ENCODE measurements at places on chromosomes 11 and 22.

GRCh38 chr22:29715240-29715639 lies 4.6 kb upstream of the CABP7 start:
- no peak for DNase-seq

DNA sequence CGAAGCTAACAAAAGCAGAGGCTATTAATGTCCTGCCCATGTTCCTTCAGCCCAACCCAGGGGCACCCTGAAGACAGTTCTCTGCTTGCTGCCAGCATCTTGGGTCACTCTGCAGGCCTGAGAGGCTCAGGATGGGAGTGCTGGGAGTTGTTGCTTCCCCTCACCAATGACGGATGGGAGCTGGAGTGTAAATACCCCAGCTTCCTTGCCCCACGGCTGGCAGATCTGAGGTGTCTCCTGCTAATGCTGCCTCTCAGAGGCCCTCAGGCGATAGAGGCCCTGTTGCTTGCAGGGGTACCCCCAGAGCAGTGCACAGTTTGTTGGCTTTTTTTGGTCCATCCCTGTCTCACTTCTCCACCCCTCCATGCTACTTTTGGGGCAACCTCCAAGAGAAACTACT lies 32.9 kb downstream of the IFT27 start:
- no peak for DNase-seq

GRCh38 chr22:26740253-26740652 lies 82.9 kb downstream of the MIAT start:
- DNase-seq: no peak

DNA sequence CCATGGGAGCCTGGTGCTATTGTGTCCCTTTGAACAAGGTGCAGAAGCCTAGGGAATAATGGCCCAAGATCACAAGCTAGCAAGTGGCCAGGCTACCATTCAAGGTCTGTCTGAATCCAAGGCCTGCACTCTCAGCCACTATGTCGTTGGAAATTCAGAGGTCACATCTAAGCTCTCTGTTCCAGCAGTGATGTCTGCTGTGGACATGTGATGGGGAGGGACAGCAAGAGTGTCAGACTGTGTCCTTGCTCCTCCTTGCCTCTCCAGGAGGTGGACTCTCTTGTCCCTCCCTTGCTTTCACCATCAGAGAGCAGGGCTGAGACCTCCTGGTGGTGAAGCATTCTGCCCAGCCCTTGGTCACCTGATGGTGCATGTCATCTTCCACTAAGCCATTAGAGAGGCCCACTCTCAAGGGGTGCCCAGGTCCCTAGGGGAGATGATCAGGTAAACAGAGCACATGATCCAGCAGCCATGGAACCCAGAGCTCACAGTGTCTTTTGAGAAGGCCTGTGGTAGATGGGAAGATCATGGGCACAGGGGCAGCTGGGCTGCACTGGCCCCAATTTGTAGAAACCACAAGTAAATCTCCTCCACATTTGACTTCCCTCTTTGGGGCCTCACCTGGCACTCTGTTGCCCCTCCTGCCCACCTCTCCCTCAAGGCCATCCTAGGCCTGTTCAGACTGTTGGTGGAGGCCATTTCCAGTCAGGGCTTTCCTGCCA lies 37.1 kb upstream of the SUSD2 start:
- DNase-seq: no peak

DNA sequence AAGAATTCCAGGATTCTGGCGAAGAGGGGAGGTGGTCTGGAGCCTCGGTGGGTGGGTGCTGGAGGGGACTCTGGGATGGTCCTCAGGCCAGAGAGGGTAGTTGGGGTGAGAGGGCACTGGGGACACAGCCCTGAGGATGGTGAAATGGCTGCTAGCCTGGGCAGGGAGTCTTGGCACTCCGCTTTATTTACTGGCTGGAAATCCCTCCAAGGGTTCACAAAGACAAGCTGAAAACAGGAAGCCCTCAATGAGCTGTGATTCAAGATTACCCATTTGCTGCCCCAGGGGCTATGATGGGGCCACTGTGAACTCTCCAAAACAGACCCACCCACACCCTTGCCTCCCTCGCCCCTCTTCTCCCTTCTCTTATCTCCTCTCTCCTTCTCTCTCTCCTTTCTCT lies 71.9 kb downstream of the FBXO7 start:
- no peak for DNase-seq

- DNase-seq: no peak
Measured at GRCh38 chr11:19121646-19122045, 4.7 kb downstream of the ZDHHC13 start.

- no peak for DNase-seq
Measured at GRCh38 chr11:16804104-16804947, 65.9 kb downstream of the C11orf58 start.

DNA sequence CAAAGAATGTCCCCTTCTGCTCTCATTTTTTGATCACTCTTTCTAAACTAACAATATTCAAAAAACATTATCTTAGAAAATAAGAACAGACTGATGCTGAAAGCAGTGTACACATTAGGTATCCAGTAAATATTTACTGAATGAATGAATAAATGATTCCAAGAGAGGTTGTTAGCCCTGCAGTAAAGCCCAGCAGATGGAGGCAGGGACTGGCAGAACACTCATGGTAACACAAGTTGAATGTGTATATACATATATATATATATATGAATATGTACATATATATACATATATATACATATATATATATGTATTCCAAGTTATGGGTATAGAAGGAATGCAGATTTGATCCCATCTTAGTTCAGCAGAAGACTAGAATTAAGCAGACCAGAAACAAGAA lies 546.3 kb downstream of the RAB38 start:
- no peak for DNase-seq

- no peak for DNase-seq
Measured at GRCh38 chr22:38233427-38233826, 31.6 kb downstream of the MAFF start.

DNA sequence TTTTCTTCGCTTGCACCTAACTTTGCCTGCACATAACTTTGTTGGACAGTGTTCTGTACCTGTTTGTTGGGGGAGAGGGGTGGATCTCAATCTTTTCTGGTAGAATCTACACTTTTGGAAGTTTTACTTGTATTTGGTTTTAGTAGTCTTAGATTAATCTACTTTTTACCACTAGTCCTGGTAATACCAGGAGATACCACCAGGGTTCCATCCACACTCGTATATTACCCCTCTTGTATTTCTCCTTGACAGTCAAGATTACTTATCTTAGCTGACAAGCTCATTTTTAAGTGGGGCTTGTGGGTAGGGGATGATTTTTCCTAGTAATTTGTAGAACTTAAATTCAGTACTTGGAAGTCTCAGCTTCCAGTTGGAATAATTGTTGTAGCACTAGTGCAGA lies 37.3 kb upstream of the TECTA start:
- no peak for DNase-seq

DNA sequence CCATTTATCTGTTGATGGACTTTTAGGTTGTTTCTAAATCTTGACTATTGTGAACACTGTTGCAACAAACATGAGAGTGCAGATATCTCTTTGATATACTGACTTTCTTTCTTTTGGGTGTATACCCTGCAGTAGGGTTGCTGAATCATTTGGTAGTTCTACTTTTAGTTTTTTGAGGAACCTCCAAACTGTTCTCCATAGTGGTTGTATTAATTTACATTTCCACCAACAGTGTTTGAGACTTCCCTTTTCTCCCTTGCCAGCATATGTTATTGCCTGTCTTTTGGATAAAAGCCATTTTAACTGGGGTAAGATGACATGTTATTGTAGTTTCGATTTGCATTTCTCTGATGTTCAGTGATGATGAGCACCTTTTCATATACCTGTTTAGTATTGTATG lies 330.0 kb downstream of the DDX10 start:
- no peak for DNase-seq

DNA sequence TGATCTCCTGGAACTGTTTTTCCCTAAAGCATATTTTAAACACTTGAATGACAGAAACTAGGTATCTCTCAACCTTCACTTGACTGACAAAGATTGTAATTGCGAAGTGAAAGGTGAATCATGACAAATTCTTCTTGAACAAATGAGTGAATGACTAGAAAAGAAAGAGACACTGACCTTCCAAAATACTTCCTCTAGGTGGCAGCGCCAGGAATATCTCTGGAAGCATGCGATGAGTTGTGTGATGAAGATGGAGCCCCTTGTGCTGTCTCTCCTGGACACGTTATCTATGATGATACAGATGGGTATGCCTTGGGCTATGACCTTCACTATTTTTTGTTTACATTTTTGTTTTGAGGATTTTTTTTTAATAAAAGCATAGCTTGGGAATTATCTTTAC lies 7.0 kb upstream of the CASP12 start:
- no peak for DNase-seq

DNA sequence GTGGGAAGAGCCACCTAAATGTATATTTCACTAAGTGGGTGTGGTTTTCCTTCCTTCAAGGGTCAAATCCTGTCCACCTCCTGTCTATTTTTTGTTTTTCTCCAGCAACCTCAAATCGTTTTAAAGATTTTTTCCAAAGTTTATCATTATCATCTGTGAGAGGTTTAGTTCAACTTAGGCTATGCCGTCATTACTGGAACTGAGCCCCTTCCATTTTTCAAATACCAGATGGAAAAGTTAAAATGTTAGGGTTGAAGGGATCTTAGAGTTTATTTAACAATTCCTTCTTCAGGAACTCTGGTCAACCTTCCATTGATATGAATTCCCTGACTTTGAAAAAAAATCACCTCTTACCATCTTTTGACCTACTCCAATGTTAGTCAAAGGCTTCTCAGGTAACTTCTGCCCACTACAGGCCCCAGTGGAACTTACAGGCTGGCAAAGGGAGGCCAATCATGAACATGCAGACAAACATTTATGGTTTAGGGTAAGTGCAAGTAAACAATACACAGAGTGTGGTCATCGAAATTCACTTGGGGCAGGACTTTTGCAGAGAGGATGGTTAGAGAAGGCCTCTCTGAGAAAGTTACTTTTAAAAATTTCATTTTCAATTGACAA lies 45.2 kb downstream of the SYN3 start:
- no peak for DNase-seq

DNA sequence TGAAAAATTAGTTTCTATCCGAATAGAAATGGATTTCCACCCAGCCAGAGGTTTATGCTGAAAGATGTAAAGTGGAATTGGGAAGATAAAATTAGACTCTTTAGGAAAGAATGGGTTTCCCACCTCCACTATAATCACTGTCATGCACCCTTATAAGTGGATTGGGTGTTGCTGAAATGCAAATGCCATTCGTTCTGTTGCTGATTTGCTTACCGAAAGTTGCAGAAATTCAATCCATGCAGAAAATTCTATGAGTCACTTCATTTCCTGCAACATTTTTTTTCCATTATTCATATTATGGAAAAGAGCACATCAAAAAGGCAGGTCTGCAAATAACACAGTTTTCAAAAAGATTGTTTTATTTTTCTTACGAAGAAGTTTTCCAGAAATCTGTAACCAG lies 65.6 kb downstream of the LDLRAD3 start:
- DNase-seq: no peak

DNA sequence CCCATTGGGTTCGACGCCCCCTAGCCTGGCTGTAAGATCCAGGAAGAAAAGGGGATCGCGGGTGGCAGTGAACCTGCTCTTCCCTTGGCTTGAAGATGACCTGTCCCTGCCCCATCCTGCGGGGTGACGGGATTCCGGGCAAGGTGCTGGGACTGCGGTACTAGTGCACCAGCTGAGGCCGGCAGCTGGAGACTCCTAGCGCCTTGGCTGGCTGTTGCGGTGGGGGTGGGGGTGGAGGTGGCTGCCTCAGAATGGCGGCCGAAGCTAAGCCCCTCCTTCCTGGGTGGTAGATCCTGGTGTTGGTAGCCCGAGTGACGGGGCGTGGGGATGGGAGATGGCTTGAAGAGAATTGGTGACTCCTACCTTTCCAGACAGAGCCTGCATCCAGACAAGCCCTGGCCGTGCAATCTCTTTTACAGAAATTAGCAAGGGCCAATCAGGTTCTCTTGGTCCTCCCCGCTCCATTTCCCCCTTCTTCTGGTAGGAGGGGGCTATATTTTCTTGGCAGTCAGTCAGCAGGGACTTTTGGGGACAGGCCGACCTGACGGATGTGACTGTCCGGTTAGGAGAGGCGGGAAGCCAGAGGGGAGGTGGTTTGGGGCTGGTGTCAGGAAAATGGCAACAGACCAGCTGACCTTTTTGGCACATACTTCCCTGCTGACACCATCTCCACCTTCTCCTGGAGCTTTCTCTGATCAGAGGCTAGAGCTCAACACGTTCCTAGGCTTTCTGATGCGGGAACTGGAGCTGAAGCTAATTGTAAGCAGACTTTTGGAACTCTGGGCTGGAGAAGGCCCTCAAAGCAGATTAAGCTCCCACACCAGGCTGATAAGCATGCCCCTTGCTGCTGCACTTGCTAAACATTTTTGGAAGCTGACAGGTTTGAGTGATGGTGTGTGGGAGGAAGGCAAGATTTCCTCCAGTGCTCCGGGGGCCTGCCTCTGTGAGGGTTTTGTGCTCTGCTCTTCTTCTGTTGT lies 2.0 kb downstream of the NAV2 start:
- no peak for DNase-seq

DNA sequence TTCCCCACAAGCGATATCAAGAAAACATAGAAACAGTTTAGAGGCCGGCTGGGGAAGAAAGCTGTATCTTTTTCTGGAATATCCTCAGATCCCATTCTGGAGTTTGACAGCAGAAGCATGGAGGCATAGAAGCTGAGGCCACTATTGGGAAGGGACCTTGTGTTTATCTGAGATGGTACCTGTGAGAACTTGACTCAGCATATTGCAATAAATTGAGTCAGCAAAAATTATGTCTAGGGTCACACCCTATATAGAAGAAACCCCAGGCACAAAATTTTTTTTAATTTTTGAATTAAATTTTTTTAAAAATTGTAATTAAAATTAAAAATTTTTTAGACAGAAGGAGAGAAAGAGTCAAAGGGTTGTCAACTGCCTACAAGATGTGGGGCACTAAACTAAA lies 178.7 kb downstream of the NTM start:
- no peak for DNase-seq

DNA sequence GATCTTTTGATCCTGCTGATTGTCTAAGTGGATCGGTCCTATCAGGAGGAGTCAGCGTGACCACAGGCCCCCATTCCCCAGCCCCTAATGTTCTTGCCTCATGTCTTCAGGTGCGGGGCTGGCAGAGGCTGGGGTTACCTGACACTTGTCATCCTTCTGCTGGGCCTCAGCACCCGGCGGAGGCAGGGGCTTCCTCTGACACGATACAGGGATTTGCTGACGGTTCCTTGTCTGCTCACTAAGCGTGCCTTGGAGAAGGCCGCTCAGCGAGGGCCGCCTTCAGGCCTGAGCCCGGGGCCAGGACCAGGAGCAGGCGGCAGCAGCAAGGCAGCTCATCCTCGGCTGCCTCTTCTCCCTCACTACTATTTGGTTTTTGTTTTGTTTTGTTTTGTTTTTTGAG lies 45.7 kb upstream of the KCNQ1OT1 start:
- DNase-seq: no peak

DNA sequence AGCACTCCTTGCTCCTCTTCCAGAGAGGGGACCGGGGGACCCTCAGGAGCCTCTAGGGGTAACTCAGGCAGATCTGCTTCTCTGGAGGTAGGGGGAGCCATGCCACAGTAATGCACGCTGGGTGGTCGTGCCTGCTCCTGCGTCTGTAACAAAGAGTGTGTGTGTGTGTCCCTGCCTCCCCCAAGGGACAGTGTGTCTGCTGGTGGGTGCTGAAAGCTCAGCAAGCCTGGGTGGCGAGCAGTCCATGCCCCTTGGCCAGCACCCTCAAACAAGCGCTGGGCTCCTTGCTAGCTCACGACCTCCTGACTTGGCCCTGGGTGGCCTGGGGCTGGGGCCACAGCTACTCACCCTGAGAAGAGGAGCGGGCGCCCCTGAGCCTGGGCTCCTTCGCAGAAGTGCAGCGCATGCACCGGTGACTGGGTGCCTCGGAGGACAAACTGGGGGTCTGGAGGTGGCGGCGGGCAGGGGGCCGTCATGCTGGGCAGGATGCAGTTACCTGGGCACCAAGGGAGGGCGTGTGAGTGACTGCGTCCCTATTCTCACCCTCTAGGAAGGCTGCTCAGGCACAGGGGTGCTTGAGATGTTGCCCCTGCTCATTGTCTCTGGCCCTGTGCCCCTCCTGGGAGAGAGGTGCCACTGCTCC lies 33.7 kb downstream of the GNB1L start:
- DNase-seq: no peak
